CD4-positive, alpha-beta T cell treated with Interleukin-15 for 4 hours (primary cell): ENCODE measurements at places on chromosomes 1 and 21.

- DNase-seq: no peak
Observed at GRCh38 chr1:200897259-200897658, 2.6 kb downstream of the INAVA start.

DNA sequence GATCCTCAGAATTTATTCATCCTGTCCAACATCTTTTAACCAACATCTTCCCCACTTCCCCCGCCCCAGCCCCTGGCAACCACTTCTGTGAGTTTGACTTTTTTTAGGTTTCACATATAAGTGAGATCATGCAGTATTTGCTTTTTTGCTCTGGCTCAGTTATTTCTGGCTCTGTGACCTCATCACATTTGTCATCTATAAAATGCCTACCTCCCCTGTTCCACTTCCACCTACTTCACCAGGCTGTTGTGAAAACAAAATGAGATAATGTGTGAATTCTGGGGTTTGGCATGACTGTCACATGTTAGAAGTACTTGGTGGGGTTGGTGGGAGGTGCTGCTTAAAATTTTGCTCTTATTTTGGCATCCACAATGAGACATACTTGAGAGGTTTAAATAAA is 18.4 kb downstream of the HHAT start:
- peak; percentile 15 for DNase-seq

DNA sequence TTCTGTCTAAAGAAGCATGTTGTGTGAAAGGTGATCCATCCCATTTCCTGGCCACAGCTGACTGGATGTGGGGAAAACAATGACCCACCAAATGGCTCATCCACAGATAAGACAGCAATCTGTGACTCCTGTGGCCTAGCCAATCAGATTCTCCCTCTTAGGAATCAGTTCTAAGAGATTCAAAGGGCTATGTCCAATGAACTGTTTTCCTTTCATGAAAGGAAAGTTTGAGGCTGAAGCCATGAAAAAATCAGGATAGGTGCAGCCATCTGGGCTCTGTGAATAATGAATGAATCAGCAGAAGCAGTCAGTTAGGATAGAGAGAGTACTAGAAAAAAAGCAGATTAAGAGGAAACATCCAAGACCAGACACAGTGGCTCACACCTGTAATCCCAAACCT is 164.7 kb downstream of the NRIP1 start:
- DNase-seq: no peak

DNA sequence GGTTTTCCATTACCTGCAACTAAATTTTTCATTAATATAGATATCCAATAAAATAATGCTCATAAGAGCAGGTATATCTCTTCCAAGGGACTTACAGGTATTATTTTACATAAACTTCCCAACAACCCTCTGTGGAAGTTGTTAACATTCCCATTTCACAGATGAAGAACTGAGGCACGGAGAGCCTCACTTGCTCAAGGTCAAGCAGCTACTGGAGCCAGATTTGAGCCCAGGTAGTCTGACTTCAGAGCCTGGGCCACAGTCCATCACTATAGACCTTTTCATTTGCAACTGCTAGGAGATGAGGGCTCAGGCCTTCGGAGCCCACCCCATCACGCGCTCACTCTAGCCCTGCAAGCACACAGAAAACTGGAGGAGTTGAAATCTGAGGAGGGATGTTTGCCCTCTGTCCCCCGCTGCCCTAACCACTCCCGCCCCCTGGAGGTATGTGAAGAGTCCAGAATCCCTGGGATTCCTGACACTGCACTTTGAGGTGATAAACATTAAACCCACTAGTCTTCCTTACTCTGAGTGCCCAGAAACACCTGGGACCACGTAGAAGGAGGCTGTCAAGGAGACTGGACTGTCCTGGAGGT is 11.7 kb upstream of the ALPL start:
- DNase-seq: no peak

DNA sequence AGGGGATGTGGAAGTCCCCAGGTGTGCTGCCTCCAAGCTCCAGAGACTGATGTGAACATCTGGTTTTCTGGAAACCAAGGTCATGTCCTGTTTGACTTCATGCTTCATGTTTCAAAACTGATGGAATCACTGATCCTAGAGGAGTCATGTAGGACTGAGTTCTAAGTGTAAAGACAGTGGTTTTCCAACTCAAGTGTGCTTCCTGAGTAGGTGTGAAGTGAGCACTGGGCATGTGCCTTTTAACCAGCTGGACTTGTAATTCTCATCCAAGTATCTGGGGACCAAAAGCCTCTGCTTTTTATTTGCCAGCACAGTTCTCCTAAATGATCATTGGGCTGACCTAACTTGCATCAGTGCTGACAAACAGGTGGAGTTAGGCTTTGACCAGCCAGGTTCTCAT is 36.9 kb downstream of the ABCA4 start:
- DNase-seq: no peak

DNA sequence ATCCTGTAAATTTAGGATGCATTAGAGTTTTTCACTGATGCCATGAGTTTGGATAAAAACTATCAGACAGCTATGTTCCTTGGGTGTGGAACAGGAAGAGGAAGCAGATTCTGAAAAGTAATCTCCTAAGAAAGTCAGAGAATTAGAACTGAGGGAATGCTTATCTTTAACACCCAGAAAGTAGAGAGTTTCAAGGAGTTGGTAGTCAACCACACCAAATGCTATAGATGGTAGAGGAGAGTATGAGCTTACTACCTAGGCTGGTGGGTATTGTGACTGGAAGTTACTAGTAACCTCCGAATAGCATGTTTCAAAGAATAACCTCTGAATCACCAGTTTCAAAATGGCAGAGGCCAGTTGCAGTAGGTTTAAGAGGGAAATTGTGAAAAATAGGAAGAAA is 288.0 kb downstream of the HMCN1 start:
- no peak for DNase-seq

DNA sequence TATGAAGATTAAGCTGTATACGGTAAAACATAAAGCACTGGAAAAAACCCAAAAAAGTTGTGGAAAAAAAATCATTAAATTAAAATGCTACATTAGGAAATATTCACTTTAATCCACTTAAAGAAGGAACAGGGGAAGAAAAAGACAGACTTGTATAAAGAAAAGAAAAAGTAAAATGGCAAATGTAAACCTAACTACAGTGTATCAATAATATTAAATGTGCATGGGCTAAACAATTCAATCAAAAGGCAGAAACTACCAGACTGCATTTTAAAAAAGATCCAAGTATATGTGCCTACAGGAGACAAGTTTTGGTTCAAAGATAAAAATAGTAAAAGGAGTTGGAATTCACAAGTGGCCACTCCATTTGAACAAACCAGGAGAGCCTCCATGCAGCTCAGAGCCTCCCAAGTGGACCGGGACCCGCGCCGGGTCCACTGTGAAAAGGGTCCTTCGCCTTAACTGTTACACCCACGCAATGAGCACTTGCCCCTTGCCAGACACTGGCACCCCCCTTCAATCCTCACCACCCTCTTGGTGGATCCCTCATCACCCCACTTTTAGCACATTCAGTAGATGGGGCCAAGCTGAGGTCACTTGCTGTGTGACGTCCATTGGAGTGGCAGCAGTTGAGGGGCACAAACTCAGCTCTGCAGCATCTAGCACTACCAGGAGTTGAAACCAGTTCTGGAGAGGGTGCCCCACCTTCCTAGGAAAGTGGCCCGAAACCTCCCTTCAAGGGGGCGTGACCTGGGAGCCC is 898 bp downstream of the C1orf174 start:
- no peak for DNase-seq

GRCh38 chr1:231625975-231626534 is 535 bp upstream of the DISC1 start:
- DNase-seq: no peak

DNA sequence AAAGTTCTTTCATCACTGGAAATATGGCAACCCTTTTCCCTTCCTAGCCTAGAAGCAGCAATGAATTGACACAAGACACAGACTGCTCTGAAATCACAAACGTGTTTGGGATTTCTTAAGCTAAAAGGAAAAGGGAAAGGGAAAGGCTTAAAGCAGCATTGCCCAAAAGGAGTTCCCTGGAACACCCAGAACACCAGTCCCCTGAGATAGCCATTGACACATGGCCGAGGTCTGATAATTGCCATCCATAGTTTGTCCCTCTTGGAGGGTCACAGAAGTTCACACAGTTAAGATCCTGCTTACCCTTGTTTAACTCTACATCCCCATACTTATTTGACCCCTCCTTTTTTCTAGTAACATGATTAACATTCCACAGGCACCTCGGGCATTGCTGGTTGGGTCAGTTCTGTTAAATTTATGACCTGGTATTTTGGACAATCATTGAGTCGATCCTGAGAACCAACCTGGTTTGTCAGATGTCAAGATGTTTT is 72.9 kb downstream of the ZNF281 start:
- no peak for DNase-seq

DNA sequence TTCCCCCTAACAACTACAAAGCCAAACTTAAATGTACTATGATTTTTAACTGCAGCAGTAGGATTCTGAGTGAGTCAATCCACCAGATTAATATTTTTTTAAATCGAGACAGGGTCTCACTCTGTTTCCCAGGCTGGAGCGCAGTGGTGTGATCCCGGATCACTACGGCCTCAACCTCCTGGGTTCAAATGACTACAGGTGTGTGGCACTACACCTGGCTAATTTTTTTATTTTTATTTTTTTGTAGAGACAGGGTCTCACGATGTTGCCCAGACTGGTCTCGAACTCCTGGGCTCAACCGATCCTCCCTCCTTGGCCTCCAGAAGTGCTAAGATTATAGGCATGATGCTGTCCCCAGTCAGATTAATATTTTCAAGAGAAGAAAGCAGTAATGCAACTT is 88.1 kb downstream of the SLC45A1 start:
- DNase-seq: no peak

GRCh38 chr1:98705591-98705990 is 44.1 kb downstream of the SNX7 start:
- DNase-seq: no peak

GRCh38 chr1:58059789-58060188 is 486.7 kb downstream of the OMA1 start:
- no peak for DNase-seq

GRCh38 chr1:161393151-161393550 is 25.5 kb upstream of the CFAP126 start:
- DNase-seq: no peak

GRCh38 chr1:11037740-11038182 is 9.3 kb downstream of the MASP2 start:
- peak; percentile 89 for DNase-seq
